Natural killer cell (primary cell): ENCODE measurements at places on chromosomes 16 and 17.

DNA sequence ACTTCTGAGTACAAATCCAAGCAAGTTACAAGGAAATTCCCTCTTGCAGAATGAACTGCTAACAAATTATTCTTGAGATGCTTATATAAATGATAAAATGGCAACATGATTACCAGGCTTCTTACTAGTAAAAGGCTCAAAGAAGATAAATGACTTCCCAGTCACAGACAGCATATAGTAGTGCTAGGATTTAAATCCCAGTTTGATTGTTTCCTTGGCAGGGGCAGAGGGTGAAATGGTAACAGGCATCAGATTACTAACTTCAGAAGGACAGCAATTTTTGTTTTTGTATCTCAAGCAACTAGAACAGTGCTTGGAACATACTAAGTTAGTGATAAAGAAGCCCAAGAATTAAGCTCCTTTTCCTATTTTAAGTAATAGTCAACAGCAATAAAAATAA lies 102.8 kb downstream of the SSH2 start:
- DNase-seq, result no peak

GRCh38 chr17:57481910-57482391 lies 225.6 kb downstream of the MSI2 start:
- DNase-seq, result no peak

- no peak for DNase-seq
Observed at GRCh38 chr17:14762736-14763479, 462.0 kb downstream of the HS3ST3B1 start.

GRCh38 chr16:89596061-89596689 lies 17.3 kb upstream of the DPEP1 start:
- DNase-seq, result no peak

- DNase-seq, result no peak
Observed at GRCh38 chr17:21245639-21246084, 7.5 kb downstream of the NATD1 start.
